ENCODE measurements at places on chromosomes 7 and 10. TPM values are rescaled to one million over a fixed set of nuclear protein-coding genes. Genes with fewer than 3 reads are reported as not detected.

The SLC18A3 gene
- polyA plus RNA-seq, result not detected

The PRSS37 gene
- polyA plus RNA-seq, result not detected

- H3K36me3 ChIP-seq, result no peaks in the 10 kb centered on the region
- H3K4me3 ChIP-seq, result no peak overlapping the region
- DNase-seq, result no peak
These were observed 90.9 kb upstream of the ZNF804B start for GRCh38 chr7:88668591-88668990.

DNA sequence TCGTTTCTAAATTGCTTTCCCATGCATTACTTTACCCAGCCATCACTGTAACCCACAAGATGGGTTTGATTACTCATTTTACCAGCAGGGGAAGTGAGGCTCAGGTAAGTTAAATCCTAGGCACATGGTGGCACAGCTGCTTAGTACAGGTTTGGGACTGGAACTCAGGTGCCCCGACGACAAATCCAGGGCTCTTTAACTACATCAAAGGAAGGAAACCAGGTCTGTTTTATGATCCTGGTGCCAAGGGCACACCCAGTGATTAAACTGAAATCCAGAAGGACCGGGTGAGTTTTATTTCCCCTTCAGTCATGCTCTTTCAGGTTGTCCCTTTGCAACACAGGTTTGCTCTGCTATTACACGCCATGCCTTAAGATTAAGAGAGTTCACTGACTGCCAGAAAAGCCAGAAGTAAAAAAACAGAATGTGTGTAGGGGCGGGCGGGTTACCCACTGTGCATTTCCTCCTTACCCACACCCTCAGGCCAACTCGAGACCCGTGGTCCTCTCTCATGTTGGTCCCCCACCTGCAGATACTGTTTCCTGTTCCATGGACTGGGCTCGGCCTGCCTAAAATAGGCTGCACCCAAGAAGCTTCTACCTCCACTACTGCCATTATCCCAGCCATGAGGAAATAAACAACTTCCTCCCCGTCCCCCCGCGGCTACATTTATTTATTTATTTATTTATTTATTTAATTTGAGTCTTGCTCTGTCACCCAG, 55.1 kb upstream of the KDM7A start:
- H3K27me3 ChIP-seq, result peaks cover 5% of the 10 kb centered on the region
- peaks cover 33% of the 10 kb centered on the region for H3K4me1 ChIP-seq
- no peak overlapping the region for H3K27ac ChIP-seq
- no peak for DNase-seq

The SLC26A3 gene
- not detected for polyA plus RNA-seq

GRCh38 chr7:155234158-155234492, 63.6 kb upstream of the INSIG1 start:
- no peaks in the 10 kb centered on the region for H3K4me1 ChIP-seq
- H3K27me3 ChIP-seq, result no peaks in the 10 kb centered on the region
- H3K36me3 ChIP-seq, result no peaks in the 10 kb centered on the region
- H3K4me3 ChIP-seq, result no peak overlapping the region

GRCh38 chr7:24411226-24411625, 127.2 kb downstream of the NPY start:
- DNase-seq, result no peak
- H3K27me3 ChIP-seq, result no peaks in the 10 kb centered on the region
- H3K4me3 ChIP-seq, result no peak overlapping the region
- H3K4me1 ChIP-seq, result peaks cover 3% of the 10 kb centered on the region

DNA sequence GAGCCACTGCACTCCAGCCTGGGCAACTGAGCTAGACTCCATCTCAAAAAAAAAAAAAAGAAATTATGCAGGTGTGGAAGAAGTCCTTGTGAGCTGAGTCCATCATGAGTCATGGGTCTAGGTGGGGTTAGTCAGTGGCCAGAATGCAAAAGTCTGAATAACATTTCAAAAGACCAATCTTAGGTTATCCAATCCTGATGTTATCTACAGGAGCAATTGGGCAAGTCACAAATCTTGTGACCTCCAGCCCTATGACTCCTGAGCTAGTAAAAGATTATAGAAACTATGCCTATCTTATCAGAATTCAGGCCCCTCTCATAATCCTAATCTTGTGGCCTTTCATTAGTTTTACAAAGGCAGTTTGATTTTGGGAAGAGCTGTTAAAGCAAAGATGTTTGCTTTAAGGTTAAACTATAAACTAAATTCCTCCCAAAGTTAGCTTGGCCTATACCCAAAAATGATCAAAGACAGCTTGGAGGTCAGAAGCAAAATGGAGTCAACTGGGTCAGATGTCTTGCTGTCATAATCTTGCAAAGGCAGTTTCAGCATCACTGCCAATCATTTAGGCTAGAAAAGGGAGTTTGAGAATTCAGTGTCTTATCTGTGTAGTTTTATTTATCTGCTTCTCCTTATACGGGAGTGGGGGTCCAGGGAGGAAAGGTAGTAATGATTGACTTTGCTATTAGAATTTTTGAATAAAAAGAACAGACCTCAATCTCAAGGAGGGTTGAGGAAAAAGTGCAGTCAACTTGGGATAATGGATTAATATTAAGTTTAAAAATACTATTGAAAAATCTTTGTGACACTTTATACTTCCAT, 71.2 kb upstream of the TRIM24 start:
- DNase-seq, result no peak
- no peaks in the 10 kb centered on the region for H3K27me3 ChIP-seq
- H3K4me3 ChIP-seq, result no peak overlapping the region
- no peaks in the 10 kb centered on the region for H3K36me3 ChIP-seq
- no peak overlapping the region for H3K27ac ChIP-seq
- no peaks in the 10 kb centered on the region for H3K4me1 ChIP-seq

GRCh38 chr10:46523962-46524471, 32.4 kb downstream of the GPRIN2 start:
- H3K27me3 ChIP-seq, result no peaks in the 10 kb centered on the region
- H3K27ac ChIP-seq, result no peak overlapping the region
- no peak overlapping the region for H3K4me3 ChIP-seq
- no peaks in the 10 kb centered on the region for H3K36me3 ChIP-seq
- no peaks in the 10 kb centered on the region for H3K4me1 ChIP-seq
- DNase-seq, result no peak

The AGR2 gene
- polyA plus RNA-seq, result not detected

The SPDYE3 gene
- 7.2 TPM for polyA plus RNA-seq

The RASA4B gene
- polyA plus RNA-seq, result 5.9 TPM

GRCh38 chr10:4768416-4768815, 57.6 kb upstream of the AKR1E2 start:
- DNase-seq, result no peak
- no peaks in the 10 kb centered on the region for H3K36me3 ChIP-seq
- H3K4me1 ChIP-seq, result no peaks in the 10 kb centered on the region
- no peak overlapping the region for H3K27ac ChIP-seq
- no peak overlapping the region for H3K4me3 ChIP-seq

- H3K27me3 ChIP-seq, result no peaks in the 10 kb centered on the region
- H3K27ac ChIP-seq, result no peak overlapping the region
- no peak overlapping the region for H3K4me3 ChIP-seq
These were observed 222.6 kb upstream of the CNTNAP2 start for GRCh38 chr7:145893925-145894535.

The SLC29A3 gene
- polyA plus RNA-seq, result 3.1 TPM

The ZDHHC16 gene
- polyA plus RNA-seq, result 59.8 TPM

- DNase-seq, result no peak
- H3K36me3 ChIP-seq, result no peaks in the 10 kb centered on the region
- no peak overlapping the region for H3K4me3 ChIP-seq
These were observed 306.1 kb downstream of the DGKB start for GRCh38 chr7:14596421-14596820.

DNA sequence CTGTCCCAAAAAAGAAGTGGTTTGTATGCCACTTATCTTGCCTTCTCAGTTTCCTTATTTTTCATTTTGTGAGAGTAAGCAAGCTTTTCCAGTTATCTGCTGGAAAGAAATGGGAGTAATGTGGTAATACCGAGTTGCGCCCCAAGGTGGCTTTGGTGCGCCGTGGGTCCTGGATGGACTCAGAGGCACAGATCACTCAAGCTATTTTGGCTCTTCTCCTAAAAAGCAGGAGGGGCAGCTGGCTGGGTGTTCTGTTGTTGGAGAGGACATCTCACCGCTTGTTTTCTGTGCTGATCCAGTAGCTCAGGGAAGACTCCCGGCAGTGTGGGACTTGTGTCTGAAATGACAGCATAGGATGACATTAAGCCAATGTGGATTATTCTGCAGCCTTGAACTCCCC, 16.4 kb downstream of the PRKRIP1 start:
- H3K4me3 ChIP-seq, result no peak overlapping the region
- no peaks in the 10 kb centered on the region for H3K27me3 ChIP-seq
- peaks cover 11% of the 10 kb centered on the region for H3K36me3 ChIP-seq
- no peak for DNase-seq

- no peak overlapping the region for H3K4me3 ChIP-seq
- no peak overlapping the region for H3K27ac ChIP-seq
- no peaks in the 10 kb centered on the region for H3K36me3 ChIP-seq
- H3K27me3 ChIP-seq, result no peaks in the 10 kb centered on the region
These were observed 36.5 kb upstream of the TMEM140 start for GRCh38 chr7:135111379-135111778.

All from GM12878 (cell line).